ENCODE measurements at places on chromosomes 3 and 15.

GRCh38 chr3:32349184-32349583, 42.5 kb upstream of the CMTM7 start:
- DNase-seq = no peak

- DNase-seq = no peak
Measured at GRCh38 chr15:52013151-52013791, 5.7 kb upstream of the MAPK6 start.

GRCh38 chr3:141065258-141065657, 14.1 kb downstream of the SPSB4 start:
- DNase-seq = no peak

DNA sequence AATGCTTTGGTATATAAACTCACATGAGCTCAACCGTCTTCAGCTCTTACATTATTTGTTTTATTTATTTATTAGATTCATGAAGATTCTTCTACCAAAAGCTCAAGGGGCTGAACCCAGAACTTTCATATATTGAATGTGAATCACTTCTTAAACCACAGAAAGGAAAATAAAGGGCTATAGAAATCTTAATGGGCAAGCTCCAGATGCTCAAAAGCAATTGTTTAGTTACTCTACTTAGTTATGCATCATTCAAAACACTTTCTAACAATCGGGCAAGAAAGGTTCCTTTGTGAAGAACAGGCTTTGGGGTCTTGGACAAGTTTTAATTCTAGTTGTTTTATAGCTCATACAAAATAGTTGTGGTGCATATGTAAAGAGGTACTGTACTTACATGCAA, 380.2 kb downstream of the TIGIT start:
- DNase-seq = no peak

DNA sequence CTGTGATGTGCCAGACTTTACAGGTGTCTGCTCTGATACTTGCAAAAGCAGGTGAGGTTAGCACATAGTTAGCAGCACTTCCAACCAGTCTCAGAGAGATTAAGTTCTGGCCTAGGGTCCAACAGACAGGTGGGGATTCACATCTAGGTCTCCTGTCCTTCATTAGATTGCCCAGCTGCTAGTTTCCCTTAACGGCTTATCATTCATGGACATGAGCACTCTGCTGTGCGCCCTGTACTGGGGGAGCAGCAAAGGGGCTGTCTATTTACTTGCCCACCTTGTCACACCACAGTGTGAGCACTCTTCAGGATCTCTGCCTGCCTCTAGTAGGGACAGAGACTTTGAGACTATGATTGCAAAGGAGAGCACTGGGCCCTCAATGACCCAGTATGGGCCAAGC, 8.7 kb downstream of the SPSB4 start:
- no peak for DNase-seq

DNA sequence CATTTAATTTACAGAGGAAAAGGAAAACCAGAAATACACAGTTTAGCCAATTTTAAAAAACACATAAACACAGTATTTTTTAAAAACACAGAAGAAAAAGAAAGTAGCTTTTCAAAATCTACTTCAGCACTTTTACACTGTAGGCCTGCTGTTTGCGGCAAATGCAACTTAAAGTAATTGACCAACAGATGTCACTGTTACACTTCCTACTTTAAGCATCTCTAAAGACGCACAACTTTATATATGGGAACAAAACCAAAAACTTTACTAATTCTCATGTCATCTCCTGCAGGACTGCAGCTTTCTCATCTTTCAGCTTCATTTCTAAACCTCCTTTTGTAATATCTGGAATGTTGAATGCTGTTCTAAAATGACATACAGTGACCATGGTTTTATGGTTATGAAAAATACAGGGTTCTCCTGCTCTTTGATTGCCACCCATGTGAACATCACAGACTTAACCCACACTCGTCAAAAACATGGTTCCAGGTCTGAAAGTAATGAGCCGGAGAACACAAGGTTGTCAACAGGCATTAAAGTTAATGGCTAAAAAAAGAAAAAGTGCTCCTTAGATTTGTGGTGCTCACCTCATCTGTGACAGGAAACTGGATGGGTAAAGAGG, 107.9 kb downstream of the FMN1 start:
- DNase-seq = no peak

Data from activated CD4-positive, alpha-beta T cell treated with anti-CD3 and anti-CD28 coated beads for 24 hours (primary cell).